ENCODE measurements at places on chromosomes 6 and 20. TPM values are rescaled to one million over a fixed set of nuclear protein-coding genes. Genes with fewer than 3 reads are reported as not detected.

GTSF1L gene
- total RNA-seq, result not detected

DEFB124 gene
- not detected for total RNA-seq

OPRL1 gene
- total RNA-seq, result 0.52 TPM

CST4 gene
- not detected for total RNA-seq

SERPINB1 gene
- total RNA-seq, result 23.4 TPM

DNA sequence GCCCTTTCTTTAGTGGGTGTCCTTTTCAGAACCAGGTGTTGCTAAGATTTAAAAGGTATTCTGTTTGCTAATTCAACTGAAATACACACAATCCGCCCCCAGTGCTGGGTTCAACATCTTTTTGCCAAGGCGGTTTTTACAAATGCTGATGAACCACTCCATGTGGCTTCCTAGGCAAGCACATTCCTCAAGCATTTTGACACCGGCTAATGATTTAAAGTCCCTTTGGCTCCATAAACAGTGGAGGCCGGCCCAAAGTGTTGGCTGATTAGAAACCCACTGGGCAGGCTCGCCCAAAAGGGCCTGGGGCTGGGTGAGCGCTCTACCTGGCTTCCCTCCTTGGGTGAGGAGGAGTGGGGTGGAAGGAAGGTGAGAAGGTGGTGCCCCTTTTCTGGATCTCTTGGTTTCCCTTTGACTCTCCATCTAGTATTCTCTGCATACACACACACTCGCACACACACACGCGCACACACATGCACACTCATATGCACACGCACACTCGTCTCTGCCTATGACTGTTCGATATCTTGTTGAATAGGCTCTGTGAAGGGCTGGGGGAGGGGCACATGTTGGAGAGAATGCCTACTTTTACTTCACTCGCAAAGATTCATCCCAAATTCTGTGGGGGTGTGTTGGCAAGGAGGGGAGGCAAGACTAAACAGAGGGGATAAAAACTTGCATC, 66.7 kb upstream of the ARMC2 start:
- no peak for DNase-seq

GRCh38 chr6:87767478-87767877, 65.4 kb upstream of the AKIRIN2 start:
- no peak for DNase-seq

DNA sequence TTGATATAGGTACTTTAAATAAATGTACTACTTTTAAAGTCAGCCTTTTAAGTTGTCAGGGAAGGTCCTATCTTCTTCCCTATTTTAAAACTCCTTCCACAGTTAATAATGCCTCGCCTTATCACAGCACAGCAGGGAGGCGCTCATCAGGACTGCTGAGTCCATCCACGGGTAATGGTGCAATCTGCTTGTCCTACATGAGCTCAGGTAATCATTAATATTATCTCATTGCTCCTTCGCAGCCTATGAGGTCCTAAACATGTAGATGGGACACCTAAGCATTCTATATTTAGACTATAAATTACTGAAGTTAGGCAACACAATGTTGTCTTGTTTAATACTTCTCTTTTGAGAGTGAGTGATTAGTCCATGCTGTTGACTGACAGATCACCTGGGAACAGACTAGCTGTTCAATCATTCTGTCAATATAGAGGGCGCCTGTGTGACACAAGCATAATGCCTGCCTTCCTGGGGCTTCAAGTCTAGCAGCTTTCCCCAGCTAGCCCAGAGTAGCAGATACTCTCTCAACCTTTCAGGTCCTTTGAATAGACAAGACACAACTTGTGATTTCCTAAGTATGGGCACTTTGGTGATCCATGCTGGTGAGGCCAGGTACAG, 91.0 kb downstream of the FYN start:
- no peak for DNase-seq

DNA sequence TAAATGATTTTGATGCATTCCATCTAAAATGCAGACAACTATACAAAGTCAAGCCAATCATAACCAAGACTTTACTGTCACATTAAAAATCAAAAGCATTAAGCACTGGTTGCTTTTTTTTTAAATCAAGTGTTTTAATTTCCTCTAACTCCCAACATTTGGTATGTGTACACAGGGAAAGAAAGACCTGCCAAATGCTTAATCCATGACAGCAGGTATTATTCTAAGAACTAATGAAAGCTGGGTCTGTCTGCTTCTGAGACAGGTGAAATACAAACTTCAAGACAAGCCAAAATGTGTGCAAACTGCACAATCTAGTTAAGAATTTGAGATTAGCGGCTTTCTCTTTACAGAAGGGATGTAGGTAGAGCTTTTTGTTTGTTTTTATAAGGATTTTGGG, 126.1 kb downstream of the GMDS start:
- DNase-seq, result no peak

- peak; percentile 60 for DNase-seq
Observed at GRCh38 chr6:158002951-158003853, 21.5 kb downstream of the SYNJ2 start.

DNA sequence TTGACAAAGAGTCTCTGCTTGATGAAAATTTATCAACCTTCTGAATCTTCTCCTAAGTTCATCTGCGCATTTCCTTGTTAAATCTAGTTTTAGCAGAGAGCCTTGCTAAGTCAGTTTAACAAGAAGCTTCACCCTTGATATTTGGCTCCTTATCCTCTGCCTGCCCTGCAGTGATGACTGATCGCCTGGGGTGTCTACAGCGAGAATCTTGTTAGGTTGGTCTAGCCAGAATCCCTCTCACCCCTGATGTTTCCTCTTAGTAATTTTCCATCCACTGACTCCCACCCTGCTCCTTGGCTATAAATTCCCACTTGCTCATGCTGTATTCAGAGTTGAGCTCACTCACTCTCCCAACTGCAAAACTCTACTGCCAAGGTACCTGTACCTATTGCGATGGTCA, 114.1 kb downstream of the TENT5A start:
- no peak for DNase-seq

DNA sequence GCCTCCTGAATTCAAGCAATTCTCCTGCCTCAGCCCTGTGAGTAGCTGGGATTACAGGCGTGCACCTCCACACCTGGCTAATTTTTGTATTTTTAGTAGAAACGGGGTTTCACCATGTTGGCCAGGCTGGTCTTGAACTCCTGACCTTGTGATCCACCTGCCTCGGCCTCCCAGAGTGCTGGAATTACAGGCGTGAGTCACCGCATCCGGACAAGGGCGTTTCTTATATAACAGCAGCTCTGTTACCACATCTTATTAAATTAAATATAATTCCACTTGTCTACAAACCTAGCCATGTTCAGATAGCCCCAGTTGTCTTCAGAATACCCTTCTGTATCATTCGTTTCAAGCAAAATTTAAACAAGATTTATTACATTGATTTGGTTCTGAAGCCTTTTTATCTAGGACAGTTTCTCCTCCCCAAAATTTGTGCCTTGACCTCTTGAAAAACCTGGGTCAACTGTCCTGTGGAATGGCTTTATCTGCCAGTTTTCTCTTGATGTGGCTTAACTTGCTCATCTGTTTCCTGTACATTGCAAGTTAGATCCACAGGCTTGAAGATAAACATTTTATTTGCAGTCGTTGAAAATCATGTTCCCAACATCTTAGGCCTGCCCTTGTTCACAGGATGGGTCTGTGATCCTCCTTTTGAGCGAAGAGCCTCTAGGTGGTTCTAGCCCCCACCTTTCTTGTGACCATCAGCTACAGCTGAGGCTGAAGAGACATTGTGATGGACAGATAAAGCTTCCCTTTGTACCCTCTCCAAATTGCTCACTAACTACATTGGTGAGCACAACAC, 132.2 kb downstream of the ARID1B start:
- DNase-seq, result no peak

- DNase-seq, result no peak
Observed at GRCh38 chr6:3743541-3743940, 8.0 kb downstream of the PXDC1 start.

GRCh38 chr6:26743157-26743821, 83.7 kb upstream of the ZNF322 start:
- no peak for DNase-seq

DNA sequence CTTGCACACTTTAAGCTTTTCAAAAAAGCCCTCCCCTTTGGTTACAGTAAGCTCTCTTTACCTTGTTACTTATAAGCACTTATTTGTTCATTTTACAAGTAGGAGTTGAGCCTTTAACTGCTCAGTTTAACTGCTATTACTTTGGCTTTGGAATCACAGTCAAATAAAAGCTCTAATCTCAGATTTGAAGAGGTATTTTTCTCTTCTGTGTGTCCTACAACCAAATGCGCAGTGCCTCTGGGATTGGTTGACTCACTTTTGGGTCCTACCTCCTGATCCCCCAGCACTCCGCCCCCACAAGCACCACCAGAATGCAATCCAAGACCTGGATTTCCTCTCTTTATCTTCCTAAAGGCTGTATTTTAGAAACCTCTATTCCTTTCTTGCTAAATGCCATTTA, 2.5 kb downstream of the NCOA7 start:
- DNase-seq, result no peak

DNA sequence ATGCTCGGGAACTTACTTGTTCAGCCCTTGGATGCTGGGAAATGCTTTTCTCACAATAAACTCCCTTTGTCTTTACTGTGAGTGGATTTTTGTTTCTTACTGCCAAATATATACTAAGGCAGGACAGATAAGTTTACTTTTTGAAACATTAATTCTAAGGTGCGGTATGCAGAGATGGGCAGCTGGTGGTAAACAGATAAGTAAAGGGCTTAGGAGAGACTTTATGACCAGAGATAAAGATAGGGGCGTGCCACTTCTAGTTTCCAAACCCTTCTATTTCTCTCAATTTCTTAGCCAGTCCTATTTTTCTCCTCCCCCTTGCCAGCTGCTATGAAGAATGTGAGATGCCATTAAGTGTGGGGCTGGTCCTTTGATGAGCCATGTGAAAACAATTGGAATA, 16.3 kb downstream of the SAMD3 start:
- no peak for DNase-seq

DNA sequence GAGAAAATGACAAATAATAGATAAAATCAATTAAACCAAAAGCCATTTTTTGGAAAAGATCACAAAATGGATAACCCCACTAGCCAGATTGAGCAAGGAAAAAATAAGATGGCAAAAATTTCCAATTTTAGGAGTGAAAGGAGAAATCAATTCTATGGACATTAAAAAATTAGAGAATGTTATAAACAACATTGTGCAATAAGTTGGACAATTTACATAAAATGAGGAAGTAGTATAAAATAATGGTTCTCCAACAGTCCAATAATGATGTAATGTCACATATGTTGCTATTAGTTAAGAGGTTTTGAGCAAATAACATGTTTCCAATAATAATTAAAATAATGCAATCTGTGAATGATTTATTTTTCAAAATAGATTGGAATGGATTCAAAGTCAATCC, 3.1 kb upstream of the SNAP91 start:
- no peak for DNase-seq

DNA sequence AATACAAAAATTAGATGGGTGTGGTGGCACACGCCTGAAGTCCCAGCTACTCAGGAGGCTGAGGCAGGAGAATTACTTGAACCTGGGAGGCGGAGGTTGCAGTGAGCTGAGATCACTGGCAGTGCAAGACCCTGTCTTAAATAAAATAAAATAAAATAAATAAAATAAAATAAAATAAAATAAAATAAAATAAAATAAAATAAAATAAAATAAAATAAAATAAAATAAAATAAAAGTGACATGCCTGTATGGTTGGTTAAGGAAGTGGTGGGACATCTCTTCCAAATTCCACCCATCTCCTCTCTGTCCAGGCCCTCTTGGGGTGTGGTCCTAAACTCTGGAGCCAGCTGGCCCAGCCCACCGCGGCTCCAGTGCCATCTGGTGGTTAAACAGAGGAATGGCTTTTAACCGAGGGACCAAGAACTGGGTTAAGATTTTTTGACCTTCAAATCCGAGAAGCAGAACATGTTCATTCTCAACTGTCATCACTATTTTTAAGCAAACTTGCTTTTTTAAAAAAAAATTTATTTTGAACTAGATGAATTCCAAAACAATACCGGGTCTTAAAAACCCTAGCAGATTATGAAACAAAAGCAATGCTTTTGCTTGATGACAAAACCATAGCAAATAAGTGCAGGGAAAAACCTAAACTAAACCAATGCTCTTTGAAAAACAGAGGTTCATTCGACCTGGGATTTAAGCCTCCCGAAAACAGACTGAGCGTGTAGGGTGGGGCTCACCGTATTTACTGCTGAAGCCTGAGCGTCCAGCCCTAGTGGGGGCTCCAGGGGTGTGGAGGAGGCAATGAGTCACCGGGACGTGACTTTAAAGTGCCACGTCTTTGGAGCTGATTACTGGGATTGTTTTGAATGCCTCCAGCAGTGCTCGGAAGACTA, 68.8 kb downstream of the CDC5L start:
- DNase-seq, result no peak

DNA sequence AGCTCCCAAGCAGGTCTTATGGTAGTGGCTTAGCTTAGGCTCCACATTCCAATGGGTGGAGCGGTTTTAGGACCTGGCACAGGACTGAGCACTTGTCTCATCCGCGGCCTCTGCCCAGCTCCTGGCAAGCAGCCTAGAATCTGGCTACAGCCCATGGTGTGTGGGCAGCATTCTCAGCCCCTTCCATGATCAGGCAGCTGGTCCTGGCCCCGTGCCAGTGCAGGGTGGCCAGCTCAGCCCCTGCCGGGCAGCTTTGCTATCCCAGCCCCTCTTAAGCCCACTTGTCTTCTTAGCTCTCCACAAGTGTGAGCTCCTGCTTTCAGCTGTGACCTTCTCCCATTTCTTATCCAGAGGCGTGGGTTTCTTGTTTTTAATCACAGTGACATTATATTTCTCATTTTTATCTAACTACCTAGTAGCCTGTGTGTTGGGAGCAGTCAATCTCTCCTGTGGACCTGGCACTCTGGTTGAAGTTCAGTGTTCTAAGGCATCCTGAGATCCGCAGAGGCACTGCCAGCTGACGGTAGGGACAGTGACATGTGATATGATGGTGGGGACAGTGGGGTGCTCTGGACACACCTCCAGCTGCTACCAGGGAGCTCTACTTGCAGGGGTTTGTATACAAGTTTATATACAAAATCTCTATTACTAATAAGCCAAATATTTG, 119.9 kb upstream of the PRND start:
- DNase-seq, result peak; percentile 72

DNA sequence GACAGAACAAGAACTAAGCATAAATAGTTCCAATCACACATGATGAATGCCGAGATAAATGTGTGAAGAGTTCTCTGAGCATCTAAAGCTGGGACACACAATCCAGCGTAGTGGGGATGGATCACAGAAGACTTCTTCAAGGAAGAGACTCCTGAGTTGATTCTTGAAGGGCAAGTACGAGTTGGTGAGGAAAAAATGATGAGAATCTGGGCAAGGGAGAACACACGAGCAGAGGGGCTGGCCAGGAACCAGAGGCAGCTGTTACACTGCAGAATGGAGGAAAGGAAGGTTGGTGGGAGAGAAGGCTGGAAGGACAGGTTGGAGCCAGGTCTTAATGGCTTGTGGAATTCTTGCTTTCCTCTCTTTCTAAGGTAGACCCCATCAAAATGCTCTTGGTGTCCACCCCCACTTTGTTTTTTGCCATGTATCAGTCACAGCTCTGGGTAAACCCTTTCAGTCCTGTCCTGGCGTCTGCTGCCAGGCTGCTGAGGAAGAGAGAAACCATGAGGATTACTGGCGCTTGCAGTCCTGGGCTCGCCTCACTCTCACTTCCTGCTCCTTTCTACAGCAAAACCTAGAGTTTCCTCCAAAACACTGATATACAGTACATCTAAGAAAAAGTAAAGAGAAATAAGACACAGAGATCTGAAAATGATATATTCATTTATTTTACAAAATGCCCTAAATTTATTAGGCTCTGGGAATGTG, 127.6 kb upstream of the FAM184A start:
- DNase-seq, result no peak

GRCh38 chr20:46214824-46215488, 93.3 kb downstream of the CDH22 start:
- no peak for DNase-seq
